ENCODE measurements at places on chromosomes 6 and 20. TPM values are rescaled to one million over a fixed set of nuclear protein-coding genes. Genes with fewer than 3 reads are reported as not detected.

DNA sequence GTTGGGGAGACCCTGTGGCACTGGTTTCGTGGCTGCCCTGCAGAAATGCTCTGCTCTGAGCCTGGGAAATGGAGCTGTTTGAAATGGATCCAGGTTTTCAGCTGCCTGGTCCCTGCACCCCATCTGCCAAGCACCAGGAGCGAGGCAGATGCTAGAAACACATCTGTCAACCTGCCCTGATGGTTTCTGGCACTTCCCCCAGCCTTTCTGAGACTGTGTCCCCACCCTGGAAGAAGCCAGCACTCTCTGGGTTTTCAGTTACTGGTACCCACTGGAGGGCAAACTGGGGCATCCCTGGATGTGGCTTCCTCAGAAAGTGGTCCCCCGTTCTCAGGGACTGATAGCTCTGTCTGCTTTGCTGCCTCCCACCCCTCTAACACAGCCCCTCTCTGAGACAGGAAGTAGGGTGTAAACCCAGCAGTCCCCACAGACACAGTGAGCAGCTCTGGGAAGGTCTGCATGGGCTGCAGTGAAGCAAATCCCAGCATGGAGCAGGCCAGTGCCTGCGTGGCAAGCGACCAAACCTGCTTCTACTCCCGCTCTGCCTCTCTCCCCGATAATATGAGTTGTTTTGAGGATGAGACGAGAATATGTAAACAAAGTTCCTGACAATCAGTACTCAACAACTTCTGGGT lies 54.2 kb upstream of the MAFB start:
- peak; percentile 13 for DNase-seq

GRCh38 chr6:41965429-41966213 lies 24.0 kb upstream of the CCND3 start:
- DNase-seq = no peak

DNA sequence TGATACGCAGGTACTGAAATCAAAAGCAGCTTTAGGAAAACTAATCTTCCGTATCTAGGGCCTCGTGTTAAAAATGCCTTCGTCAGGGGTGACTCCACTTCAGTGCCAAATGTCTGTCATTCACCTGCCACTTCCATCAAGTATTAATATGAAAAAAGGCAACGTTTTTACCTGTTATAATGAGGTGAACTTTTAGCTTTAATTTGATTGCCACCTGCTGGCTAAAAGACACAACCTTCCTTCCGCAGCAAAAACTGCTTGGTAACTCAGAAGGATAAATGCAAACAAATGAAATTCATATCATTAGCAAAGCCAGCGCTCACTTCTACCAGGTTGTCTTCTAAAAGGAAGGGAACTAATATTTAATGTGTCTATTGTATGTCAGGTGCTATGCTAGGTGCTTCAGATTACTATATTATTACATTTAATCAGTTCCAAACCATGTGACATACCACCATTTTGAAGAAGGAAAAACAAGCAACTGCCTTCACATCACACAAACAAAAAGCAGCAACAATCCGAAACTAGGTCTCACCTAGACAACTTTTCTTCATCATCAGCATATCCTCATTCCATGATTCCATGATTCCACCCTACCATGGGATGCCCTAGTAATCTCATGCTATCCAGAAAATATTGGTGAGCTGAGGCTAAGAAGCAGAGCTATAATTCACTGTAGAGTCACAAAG lies 20.6 kb upstream of the ARHGAP18 start:
- peak; percentile 54 for DNase-seq

DNA sequence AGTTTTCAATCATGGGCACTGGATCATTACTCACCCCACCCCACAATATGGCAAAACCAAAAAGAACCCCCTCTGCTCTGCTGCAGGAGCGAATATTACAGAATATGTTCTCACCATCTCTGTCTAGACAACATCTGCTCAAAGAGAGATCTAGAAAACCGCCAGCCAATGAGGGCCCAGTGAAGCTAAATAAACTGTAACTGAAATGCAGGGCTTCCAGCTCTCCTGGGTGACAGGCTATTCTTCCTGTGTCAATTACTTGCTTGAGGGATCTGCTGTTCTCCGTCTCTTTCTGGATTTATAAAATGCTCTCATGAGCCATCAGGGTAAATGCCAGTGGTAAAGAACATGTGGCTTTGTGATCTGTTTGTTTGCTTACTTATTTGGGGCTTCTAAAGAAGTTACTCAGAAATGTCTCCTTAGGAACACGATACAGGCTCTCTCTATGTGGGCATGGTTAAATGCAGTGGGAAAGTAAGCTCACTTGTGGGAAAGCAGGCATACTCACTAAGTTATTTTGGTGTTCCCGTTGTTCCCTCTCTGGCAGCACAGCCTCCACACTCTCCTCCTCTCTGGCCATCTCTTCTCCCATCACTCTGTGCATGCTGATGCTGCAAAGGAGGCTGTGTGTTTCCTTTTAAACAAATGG lies 44.8 kb downstream of the TTI1 start:
- DNase-seq = peak; percentile 9

- no peak for DNase-seq
Measured at GRCh38 chr6:151229401-151230276, 10.1 kb upstream of the AKAP12 start.

DNA sequence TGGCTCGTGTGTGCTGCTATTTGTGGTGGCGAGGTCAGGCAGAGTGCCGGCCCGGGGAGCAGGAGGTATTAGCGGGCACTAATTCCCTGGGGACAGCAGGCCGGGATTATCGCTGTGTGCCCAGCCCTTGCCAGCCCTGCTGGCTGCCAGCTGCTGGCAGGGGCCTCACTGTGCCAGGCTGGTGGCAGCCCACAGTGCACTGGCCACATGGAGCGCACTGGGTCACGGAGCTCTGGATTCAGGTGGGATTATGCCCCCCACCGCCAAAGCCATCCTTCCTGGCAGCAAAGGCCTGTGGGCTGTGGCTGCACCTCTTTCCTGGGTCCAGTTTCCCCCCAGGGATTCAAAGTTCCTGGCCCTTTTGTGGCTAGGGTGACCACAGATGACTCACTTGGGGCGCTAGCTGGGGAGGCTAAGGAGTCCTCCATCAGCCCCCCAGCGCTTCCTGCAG lies 59.7 kb downstream of the YTHDF1 start:
- DNase-seq = no peak

- peak; percentile 80 for DNase-seq
Measured at GRCh38 chr6:151389618-151390275, 1.6 kb downstream of the ZBTB2 start.

CDSN gene
- total RNA-seq = not detected

MOXD1 gene
- 15.1 TPM for total RNA-seq

ZNF341 gene
- 1.3 TPM for total RNA-seq

HLA-DQA1 gene
- total RNA-seq = not detected

OPRM1 gene
- not detected for total RNA-seq

Data from fibroblast of villous mesenchyme (primary cell).